ENCODE measurements at places on chromosomes 16 and 17.
A peak's percentile ranks its signal among the peaks of the same experiment; 100 is the strongest.

- no peak for DNase-seq
Observed at GRCh38 chr17:57535249-57535966, 209.7 kb downstream of the CCDC182 start.

DNA sequence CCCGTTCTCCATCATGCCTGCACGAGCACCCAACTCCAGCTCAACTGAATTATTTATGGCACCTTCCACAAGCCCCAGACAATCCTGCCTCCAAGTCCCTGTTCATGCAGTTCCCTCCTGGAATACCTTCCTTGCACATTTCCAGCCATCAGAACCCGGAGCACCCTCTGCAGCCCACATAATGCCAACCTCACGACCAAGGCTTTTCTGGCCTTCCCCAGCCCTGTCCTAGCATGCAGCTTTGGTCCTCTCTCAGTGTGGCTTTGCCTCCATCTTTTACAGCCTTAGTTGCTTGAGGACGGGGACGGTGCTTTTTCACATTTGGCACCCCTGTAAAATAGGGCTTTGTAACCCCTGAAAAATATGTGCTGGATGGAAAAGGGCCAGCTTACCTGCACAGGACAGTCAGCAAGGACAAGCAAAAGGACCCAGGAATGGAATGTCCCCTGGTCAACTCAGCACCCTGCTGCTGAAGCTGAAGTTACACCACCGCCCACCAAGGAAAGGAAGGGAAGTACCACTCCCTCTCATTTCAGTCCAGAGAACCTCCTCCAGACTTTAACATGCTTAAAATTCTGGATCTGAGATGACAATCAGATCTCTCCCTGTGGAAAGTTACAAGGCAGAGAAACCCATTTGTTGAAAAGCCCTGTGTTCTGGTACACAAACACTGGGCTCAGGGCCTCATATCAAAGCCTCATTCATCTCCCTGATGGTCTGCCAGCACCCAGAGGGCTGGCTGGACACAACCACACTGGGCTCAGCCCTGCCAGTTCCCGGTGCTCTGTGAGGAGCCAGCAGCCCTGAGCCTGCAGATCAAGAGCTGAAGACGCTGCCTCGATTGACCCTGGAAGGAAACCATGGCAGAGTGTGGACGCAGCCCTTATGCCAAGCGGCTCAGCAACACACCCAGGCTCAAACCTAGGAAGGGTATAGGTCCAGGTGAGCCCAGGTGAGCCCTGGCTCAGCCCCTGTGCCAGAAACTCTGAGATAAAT, 2.9 kb downstream of the SLC39A11 start:
- DNase-seq, result no peak

DNA sequence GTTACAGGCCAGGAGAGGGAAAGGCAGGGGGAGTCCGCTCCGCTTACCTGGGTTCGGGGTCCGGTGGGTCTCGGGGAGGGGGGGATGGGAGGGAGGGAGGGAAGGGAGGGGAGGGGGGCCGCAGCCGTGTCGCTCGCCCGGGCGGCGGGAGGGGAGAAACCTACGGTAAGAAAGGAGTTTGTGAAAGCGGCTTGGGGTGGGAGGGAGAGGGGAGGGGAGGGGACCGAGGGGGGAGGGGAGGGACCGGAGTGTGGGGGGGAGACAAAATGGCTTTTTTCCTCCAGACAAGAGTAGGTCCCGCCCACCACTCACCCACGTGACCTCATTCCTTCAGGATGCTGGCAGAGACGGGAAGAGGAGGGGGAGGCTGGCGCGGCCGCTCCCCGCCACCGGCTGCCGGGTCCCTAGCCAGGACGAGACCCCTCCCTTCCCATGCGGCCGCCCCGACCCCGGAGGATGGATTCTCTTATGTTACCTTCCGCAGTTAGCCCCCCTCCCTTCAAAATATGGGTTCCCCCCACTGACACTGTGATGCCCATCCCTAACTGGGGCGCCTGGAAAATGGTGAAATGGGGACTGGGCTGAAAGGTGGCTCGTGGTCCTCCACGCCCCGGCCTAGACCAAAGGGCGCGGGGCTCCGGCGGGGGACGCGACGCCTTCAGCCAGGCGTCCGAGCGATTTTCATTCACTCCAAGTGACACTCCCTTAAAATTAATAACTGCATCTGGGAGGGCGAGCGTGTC, at the start of gene PCGF2:
PCGF2 (minus strand) TSS at position 188 of the 743 bp plus-strand sequence. CDS start 7,934 bp downstream, outside the sequence.
- peak; percentile 91 for DNase-seq

- DNase-seq, result no peak
Observed at GRCh38 chr17:7156342-7156940, 22.7 kb downstream of the ASGR1 start.

GRCh38 chr16:10086620-10087019, 95.6 kb downstream of the GRIN2A start:
- no peak for DNase-seq

GRCh38 chr17:54985476-54985875, 16.9 kb downstream of the STXBP4 start:
- DNase-seq, result no peak

DNA sequence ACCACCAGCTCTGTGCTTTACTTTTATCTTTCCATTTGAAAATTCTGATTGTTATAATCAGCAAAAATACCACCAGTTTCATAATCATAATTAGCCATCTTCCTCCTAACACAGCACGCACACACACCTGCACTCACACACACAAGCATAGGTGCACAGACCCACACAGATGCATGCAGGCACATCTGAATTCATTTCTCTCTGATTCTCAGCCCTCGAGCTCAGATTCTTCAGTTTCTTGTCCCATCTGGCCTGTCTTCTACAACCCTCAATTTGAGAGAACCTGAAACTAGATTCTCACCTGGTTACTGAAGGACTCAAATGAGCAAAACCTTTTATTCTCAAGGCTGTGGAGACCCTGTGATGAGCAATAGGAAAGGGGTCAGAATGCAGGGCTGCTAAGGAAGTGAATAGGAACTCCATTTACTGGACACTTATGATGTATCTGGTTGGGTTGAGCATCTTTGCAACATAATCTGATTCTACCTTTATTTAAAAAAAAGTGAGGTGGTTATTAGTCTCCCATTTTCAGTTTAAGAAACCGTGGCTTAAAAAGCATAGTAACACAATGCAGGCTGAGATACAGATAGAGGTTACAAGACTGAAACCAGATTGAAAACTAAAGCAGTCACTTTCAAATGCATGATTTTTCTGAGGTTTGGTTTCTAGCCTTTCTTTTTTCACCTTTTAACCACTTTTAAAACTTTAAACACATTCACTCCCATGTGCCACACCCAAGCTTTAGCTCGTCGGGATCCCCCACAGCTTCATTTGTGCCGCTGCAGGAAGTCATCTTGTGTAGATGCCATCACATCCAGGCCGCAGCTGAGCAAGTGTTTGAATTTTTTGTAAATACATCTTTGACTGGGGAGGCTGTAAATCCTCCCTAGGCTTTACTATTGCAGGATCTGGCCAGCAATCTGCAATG, 9.4 kb downstream of the KRT33A start:
- DNase-seq, result no peak

- no peak for DNase-seq
Observed at GRCh38 chr17:50470426-50470825, 1.7 kb upstream of the CHAD start.

DNA sequence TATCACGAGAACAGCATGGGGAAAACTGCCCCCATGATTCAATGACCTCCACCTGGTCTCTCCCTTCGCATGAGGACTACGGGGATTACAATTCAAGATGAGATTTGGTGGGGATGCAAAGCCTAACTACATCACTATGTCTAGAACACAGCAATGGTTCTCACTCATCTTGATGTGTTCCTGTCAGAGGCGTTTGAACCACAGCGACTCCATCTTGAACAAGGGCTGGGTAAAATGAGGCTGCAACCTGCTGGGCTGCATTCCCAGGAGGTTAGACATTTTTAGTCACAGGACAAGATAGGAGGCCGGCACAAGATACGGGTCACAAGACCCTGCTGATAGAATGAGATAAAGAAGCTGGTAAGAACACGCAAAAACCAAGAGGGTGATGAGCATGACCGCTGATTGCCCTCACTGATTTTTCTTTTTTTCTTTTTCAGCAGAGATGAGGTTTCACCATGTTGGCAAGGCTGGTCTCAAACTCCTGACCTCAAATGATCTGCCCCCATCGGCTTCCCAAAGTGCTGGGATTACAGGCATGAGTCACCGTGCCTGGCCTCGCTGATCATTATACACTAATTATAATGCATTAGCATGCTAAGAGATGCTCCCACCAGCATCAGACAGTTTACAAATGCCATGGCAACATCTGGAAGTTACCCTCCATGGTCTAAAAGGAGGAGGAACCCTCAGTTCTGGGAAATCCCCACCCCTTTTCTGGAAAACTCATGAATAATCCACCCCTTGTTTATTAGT, 3.0 kb upstream of the PPY start:
- peak; percentile 40 for DNase-seq

DNA sequence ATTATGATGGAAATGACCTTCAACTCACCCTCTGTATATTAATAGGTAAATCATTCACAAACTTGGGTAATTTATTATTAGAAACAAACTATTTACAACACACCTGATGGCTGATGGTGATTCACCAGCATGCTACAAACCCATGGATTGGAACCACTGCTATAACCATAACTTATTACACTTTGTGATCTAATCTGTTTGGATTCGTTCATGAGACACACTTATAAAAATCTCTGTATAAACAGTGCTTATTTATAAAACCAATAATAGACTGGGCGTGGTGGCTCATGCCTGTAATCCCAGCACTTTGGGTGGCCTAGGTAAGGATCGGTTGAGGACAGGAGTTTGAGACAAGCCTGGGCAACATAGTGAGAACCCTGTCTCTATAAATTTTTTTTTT, 16.0 kb downstream of the SMIM36 start:
- no peak for DNase-seq

GRCh38 chr17:81461607-81462500, 50.7 kb downstream of the ACTG1 start:
- DNase-seq, result no peak

GRCh38 chr17:4972322-4972721, 4.7 kb upstream of the SPAG7 start:
- no peak for DNase-seq

DNA sequence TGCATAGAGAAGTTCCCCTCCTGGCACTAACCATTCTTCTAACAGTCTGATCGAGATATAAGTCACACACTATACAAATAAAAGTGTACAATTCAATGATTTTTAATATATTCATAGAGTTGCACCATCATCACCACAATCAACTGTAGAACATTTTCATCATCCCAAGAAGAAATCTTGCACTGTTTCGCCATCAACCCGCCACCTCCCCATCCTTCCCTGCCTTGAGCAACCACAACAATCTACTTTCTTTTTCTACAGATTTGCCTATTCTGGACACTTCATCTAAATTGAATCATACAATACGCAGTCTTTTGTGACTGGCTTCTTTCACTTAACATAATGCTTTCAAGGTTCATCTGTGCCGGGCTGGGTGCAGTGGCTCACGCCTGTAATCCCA, 33.0 kb upstream of the GUCY2D start:
- DNase-seq, result no peak

DNA sequence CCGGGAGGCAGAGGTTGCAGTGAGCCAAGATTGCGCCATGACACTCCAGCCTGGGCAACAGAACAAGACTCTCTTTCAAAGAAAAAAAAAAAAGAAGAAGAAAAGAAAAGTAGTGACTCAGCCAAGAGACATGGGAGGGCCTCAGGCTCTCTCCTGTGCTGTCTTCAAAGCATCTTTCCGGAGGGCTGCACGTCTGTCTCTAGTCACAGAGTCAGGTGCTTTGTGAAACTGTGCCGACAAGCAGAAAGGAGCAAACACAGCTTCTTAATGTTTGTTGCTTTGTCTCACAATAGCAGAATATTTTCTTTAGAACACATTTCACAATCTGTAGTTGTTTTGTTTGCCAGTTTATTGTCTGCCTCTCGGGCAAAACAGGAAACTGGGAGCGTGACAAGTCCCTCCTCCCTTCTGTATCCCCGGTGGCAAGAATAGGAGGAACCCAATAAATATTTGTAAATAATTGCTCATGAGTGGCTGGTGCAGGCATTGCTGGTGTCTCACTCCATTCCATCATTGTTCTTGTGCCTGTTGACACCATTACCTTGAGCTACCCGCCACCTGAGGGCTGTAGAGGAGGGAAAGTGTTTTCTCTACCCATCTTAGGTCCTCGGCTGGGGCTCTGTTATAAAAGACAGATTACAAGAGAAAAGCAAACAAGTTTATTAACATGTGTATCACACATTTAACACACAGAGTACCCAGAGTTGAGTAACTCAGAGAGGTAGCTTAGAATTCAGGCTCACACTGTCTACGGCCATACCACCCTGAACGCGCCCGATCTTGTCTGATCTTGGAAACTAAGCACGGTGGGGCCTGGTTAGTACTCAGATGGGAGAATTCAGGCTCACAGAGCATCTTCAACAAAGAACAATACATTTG, 5.5 kb downstream of the GAST start:
- DNase-seq, result no peak

- no peak for DNase-seq
Observed at GRCh38 chr17:64964796-64965195, 45.5 kb upstream of the LRRC37A3 start.

DNA sequence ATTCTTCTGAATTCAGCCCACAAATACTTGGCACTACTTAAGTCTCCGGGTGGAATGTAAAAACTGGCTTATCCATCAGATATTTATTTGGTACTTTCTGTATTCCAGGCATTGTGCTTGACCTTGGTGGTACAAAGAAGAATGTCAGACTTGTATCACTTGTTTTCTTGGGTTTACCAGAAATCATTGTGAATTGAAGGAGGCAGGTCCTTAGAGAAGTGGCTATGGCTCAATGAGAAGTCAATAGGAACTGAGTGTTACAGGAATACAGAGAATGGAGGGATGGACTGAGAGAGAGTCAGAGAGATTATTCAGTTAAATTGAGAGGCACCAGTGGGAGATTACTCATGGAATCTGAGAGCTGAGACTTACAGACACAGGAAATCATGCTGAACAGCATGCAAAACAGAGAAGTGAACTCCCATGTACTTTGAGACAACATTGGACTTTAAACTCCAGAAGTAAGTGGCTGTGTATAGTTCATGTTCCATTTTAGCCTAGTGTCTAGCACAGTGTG, 704.1 kb downstream of the CDH11 start:
- no peak for DNase-seq

DNA sequence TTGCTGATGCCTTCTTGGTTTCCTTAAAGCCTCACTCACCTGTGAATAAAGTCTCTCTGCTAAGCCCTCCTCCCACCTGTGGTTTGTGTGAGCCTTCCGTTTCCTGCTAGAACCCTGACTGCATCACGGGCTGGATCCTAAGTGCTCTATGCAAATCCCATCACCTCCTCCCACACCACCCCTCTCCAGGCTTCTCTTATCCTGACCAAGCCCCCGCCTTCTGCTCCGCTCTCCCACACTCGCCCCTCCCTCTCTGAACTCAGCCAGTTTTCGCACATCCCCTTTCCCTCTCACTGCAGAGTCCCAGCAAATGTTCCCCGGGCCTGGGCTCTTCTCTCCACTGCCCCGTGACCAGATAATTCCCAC, 51.8 kb downstream of the PIMREG start:
- DNase-seq, result no peak

Data from MG63 (cell line).